ENCODE measurements at places on chromosomes 2 and 18. TPM values are rescaled to one million over a fixed set of nuclear protein-coding genes. Genes with fewer than 3 reads are reported as not detected.

Gene BOK
- 33.3 TPM for total RNA-seq

Gene SPP2
- not detected for total RNA-seq

Gene SERPINB11
- total RNA-seq, result 0.17 TPM

Gene CDK15
- total RNA-seq, result not detected

Gene TMEM198
- total RNA-seq, result 0.55 TPM

Gene SH2D6
- total RNA-seq, result 0.62 TPM

Gene GLB1L
- 6.3 TPM for total RNA-seq

Gene PLA2R1
- total RNA-seq, result 2.4 TPM

Gene RPS27A
- 2,756 TPM for total RNA-seq

Gene NAT8
- total RNA-seq, result not detected

Gene TEKT4
- not detected for total RNA-seq

Gene PRKAG3
- total RNA-seq, result not detected

Gene ACMSD
- total RNA-seq, result not detected

Gene ABCG8
- total RNA-seq, result not detected

Gene ABHD1
- 0.98 TPM for total RNA-seq

Gene ASPRV1
- total RNA-seq, result 0.37 TPM

Gene CLEC4F
- total RNA-seq, result not detected

Gene CRYBA2
- total RNA-seq, result not detected

Gene GPR17
- total RNA-seq, result not detected

Gene TACR1
- total RNA-seq, result 0.23 TPM

Gene FN1
- 186 TPM for total RNA-seq

All from A549 treated with GW870086 at 1 μM for 4 hours (cell line).